ENCODE measurements at places on chromosomes 12 and 14.

DNA sequence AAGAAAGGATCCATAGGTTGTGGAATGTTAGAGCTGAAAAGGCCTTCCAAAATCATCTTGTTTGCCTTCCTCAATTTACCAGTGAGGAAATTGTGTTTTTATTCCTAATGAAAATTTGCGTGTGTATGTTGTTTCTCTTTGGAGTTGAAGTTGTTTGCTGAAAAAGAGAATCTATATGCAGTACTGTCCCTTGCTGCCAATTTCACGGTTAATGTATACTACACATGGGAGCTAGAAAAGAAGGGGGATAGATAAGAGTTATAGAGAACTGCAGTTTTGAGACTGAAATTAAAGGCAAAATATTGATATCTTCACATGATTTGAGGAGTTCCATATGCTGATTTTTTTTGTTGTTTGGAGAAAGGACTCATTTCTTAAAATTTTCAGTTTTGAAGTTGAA, 62.0 kb upstream of the LRTM2 start:
- H3K27me3 ChIP-seq: no peaks in the 10 kb centered on the region
- no peaks in the 10 kb centered on the region for H3K4me1 ChIP-seq
- H3K27ac ChIP-seq: no peak overlapping the region
- no peak overlapping the region for H3K4me3 ChIP-seq
- peaks cover 10% of the 10 kb centered on the region for H3K36me3 ChIP-seq

- H3K27ac ChIP-seq: no peak overlapping the region
- peaks cover 30% of the 10 kb centered on the region for H3K4me1 ChIP-seq
- H3K27me3 ChIP-seq: no peaks in the 10 kb centered on the region
- DNase-seq: no peak
- H3K4me3 ChIP-seq: no peak overlapping the region
Measured at GRCh38 chr12:11769723-11770514, 120.4 kb downstream of the ETV6 start.

- no peak overlapping the region for H3K27ac ChIP-seq
- no peaks in the 10 kb centered on the region for H3K27me3 ChIP-seq
- no peak overlapping the region for H3K4me3 ChIP-seq
- no peak for DNase-seq
Measured at GRCh38 chr12:15278816-15279658, 43.3 kb upstream of the PTPRO start.

DNA sequence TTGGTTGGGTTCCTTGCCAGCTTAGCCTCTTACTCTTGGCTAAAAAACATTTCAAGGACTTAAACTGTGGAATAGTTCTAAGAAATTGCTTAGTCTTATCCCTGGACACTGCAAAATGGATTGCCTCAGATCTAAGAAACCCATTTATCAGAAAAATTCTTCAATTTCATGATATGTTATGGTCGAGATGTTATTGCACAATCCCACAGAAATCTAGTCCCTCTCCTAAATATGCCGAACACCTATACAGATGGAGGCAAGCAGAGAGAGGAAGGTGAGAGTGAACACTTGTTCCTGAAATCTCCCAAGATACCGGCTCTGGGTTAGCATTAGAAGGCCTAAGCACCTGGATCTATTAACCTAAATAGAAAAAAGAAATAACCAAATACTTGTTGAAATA, 267.2 kb downstream of the PAWR start:
- H3K27me3 ChIP-seq: no peaks in the 10 kb centered on the region
- H3K4me1 ChIP-seq: no peaks in the 10 kb centered on the region
- no peaks in the 10 kb centered on the region for H3K36me3 ChIP-seq
- DNase-seq: no peak
- H3K27ac ChIP-seq: no peak overlapping the region
- no peak overlapping the region for H3K4me3 ChIP-seq

- no peaks in the 10 kb centered on the region for H3K27me3 ChIP-seq
- no peak for DNase-seq
- no peaks in the 10 kb centered on the region for H3K4me1 ChIP-seq
- H3K27ac ChIP-seq: no peak overlapping the region
Measured at GRCh38 chr12:121949648-121950397, 31.4 kb downstream of the CFAP251 start.

DNA sequence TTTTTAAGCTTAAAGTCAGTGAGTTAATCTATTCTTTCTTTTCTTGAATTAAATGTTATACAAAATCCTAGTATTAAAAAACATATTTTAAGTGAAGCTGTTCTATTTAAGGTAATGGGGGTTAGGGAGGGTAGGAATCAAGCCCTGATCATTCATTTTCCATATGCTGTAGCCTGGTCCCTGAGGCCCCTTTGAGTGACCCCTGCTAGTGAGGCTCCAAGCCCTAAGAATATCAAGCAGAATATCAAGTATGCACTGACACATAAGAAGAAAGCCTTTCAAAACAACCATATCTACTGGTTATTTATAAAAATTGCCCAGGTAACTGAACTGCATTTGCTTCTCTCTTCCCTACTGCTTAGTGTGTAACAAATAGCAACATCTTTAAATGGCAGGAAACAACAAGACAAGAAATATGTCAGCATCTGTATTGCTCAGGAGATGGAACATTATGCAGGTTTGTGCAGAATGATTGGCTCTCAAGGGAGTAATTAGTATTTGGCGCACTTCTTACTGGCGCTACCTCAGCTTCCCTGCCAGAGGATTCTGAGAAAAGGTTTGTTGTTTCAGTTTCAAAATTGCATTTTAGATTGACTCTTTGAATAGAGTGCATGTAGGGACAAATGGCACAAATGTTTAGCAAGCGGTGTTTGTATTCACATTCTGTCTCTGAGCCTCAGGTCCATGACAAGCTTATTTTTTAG, 223.0 kb downstream of the DUSP6 start:
- no peaks in the 10 kb centered on the region for H3K4me1 ChIP-seq
- no peaks in the 10 kb centered on the region for H3K36me3 ChIP-seq
- H3K27ac ChIP-seq: no peak overlapping the region
- no peaks in the 10 kb centered on the region for H3K27me3 ChIP-seq
- DNase-seq: no peak

DNA sequence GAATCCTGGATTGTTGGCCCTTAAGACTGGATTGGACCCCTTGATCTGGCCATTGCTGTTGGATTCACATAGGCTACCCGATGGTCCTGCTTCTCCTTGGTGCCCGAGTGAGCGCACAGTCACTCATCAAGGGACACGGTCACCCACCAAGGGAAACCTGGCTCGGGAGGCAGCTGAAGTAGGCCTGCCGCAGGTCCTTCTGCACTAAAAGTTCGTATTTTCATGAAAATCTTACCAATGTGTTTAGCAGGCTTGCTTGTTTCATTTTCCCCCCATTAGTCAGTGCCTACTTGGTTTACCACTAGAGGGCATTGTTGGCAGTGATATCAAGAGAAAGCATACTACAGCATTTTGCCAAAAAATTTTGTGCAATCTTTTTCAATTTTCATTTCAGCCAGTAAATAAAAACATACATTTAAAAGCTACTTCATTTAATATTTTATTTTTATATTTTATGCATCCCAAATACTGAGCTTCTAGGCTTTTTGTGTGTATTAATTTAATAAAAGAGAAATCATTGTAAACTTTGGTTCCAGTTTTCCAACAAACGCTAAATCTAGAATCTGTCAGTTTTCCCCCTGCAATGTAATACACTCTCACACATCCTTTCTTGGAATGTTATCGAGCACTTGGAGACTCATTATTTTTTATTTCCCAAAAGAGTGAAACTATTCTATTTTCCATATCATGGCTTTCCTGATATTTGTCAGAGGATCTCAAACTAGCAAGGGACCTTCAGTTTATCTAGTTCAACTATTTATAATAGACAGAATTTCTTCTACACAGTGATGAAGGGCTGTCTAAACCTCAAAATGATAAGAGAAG, 116.7 kb downstream of the LMNTD1 start:
- H3K27ac ChIP-seq: no peak overlapping the region
- H3K4me3 ChIP-seq: no peak overlapping the region
- no peaks in the 10 kb centered on the region for H3K36me3 ChIP-seq
- no peak for DNase-seq
- no peaks in the 10 kb centered on the region for H3K27me3 ChIP-seq

DNA sequence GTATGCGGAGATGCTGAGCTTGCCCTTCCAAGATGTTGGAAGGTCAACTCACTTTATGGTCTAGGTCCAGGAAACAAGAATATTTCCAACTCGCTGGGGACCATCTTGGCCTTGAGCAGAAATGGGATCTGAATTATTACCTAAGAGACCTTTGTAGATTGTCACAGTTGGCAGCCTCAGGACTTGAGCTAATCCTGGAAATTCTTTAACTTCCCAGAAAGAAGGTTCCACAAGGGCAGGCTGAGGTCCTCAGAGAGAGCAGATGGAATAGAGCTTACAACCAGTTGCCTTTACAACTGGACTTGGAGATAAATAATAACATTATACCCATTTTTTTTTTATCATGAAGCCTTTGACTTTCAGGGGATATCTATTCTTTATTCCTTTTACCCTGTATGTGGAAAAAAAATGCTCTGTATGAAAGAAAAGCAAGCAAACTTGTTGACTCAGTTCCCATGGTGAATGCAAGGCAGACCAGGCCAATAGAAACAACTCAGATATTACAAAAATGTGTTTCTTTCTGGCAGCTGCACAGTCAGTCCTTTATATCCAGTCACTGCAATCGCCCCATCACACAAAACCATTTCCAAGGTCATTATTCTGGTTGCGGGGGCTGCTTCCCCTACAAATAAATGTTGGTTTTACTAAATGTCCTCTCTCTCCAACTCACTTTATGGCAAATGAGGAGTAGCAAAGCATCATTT, 401.4 kb downstream of the ZFP36L1 start:
- DNase-seq: no peak
- no peak overlapping the region for H3K4me3 ChIP-seq
- no peaks in the 10 kb centered on the region for H3K27me3 ChIP-seq

DNA sequence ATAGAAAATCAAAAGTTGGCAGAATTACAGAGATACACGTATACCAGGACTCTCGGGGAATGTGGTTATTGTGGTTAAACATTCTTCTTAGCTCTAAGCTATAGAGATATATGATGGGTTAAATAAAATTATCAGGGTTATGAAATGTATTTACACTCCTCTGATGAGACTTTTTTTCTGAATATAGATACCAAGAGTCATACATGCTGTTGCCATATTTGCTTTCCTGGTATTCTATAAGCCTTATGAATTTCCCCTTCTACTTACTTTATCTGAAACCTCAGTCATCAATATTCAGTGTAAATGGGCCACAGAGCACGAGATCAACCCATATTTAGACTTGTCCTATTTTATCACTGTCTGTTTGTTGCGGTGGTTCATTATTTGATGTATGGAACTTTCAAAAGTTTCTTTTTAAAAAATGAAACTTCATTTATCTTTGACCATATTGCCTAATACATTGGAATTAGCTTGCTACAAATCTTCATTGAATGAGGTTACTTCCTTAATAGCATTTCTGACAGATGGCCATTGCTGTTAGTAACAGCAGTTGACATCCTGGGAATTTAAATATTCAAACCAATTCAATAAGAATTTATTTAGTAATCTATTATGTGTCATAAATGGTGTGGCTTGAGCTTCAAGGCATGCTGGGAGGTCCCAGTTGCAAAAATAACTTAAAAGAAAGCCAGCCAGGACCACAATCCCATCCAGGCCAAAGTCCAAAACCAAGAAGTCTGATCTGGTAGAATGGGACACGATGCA, 393.5 kb downstream of the PCNX1 start:
- no peak overlapping the region for H3K27ac ChIP-seq
- H3K27me3 ChIP-seq: no peaks in the 10 kb centered on the region
- no peak for DNase-seq
- H3K4me3 ChIP-seq: no peak overlapping the region
- H3K4me1 ChIP-seq: no peaks in the 10 kb centered on the region

DNA sequence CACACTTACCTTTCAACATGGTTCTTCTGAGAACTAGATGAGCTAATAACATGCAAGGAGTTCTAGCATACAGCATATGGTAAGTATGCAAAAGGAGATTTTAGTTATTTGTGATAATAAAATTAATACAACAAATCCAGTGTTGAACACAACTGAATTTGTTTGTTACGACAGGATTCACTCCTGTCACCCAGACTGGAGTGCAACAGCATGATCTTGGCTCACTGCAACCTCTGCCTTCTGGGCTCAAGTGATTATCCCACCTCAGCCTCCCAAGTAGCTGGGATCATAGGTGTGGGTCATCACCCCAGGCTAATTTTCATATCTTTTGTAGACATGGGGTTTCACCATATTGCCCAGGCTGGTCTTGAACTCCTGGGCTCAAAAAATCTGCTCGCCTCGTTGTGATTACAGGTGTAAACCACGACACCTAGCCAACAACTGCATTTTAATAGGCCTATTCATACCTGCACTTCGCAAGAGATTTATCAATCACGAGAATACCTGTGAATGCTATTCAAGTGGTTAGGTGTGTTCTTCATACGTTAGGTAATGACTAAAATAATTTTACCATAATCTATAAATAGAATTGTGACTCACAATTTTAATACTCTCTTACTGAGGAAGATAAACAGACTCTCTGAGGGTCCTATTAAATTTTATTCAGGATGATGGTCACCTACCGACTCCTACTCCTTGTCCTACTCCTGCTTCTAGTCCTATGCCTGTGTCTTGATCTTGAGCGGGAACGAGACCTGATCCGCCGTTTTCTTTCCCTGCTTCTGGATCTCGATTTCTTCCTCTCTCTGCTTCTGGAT, 10.0 kb downstream of the RSRC2 start:
- no peaks in the 10 kb centered on the region for H3K27me3 ChIP-seq
- H3K4me3 ChIP-seq: no peak overlapping the region
- DNase-seq: no peak
- H3K27ac ChIP-seq: no peak overlapping the region
- peaks cover 92% of the 10 kb centered on the region for H3K36me3 ChIP-seq

GRCh38 chr12:105480162-105480561, 149.7 kb downstream of the C12orf75 start:
- no peak for DNase-seq
- no peaks in the 10 kb centered on the region for H3K27me3 ChIP-seq
- H3K4me1 ChIP-seq: no peaks in the 10 kb centered on the region

DNA sequence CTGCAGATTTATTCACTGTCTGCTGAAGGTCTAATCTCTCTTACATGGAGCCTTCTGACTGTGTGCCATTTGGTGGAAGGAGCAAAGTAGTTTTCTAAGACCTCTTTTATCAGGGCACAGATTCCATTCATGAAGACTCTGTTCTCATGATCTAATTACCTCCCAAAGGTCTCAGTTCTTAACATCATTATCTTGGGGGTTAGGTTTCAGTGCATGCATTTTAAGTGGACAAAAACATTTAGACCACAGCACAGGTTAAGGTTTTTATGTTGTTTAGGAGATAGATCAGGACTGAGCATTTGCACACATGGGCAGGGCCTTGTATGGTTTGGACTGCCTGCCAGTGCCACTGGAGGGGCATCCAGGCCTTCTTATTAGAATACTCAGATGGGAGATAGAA, 746.1 kb downstream of the C12orf50 start:
- H3K27me3 ChIP-seq: no peaks in the 10 kb centered on the region
- H3K36me3 ChIP-seq: no peaks in the 10 kb centered on the region
- DNase-seq: no peak

DNA sequence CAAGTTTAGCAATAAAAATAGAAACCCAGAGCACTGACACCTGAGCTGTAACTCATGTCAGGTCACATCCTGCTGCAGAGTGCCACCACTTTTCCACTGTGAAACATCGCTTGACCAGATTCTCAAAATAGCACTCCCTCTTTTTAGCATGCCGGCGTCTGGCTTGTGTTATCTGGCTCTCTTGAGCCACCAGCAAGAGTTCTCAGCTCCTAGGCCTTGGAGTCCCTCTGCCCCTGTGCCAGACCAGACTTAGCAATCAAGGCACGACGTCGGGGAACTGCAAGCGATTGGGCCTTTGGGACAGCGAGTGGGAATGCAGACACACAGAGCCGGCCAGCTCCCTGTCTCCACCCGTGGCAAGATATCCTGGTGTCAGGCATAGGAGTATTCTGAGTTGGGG, 52.5 kb downstream of the SPIC start:
- H3K4me3 ChIP-seq: no peak overlapping the region
- H3K27ac ChIP-seq: no peak overlapping the region
- H3K4me1 ChIP-seq: no peaks in the 10 kb centered on the region
- no peaks in the 10 kb centered on the region for H3K27me3 ChIP-seq
- no peak for DNase-seq
